Stimulated activated CD4-positive, alpha-beta T cell treated with anti-CD3 and anti-CD28 coated beads, Interleukin-15, amount 100 ng/mL, for 48 hours (primary cell): ENCODE measurements at places on chromosomes 5 and 9.

GRCh38 chr5:79774171-79774854 is 84.7 kb downstream of the CMYA5 start:
- no peak for DNase-seq

GRCh38 chr5:54001976-54002775 is 308.2 kb downstream of the ARL15 start:
- DNase-seq: no peak

GRCh38 chr5:101977729-101978345 is 318.2 kb downstream of the SLCO4C1 start:
- no peak for DNase-seq

DNA sequence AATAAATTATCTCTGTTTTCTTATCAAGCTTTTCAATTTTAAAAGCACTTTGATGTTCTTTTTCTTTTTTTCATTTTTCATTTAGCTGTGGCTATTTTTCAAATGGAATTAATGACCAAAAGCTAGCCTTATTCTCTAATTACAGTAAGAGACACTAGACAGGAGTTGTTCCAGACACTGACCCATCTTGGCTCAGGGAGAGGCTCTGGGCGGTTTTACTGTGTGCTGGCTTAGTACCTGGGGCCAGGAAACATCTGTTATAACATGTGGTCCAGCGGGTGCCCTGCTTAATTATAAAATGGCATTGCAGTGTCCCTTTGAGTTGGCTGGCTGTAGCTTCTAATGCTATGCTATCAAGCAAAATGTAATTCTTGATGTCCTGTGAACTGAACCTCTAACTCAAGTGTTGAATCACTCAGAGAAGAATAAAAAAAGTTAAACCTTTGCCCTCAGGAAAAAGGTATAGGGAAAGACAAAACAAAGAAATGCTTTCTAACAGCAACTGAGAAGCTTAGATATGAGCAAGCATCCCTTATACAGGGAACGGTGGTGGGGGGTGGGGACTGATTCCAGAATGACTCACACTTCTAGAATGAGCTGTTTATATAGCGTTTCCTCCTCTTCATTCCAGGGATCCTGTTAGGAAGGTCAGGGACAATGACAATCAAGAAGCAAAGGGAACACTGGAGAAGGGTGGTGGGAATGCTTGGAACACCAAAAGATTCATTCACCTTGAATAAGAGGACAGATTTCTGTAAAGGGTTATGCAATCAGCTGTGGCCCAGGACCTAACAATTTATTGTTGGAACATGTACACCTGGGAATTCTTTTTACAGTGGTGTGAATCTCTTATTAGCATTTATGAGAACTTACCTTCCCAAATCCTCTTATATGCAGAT is 58.7 kb upstream of the NFIB start:
- no peak for DNase-seq

DNA sequence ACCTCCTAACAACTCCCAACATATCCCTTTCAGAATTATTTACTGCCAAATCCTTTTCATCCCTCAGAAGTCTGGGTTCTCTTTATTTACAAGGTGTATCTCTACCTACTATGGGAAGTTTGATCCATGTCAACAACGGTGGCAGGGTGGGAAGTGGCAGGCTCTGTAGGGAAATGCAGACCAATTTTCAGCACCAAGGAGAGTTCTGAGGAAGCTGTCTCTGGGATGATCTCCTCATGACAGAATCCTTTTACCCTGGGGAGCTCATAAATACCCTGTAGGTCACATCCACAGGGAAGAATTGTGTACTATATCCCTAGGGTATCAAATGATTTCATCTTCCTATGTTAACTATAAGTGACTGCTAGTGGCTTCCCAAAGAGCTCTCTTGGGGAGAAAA is 107.8 kb upstream of the NEK6 start:
- no peak for DNase-seq

DNA sequence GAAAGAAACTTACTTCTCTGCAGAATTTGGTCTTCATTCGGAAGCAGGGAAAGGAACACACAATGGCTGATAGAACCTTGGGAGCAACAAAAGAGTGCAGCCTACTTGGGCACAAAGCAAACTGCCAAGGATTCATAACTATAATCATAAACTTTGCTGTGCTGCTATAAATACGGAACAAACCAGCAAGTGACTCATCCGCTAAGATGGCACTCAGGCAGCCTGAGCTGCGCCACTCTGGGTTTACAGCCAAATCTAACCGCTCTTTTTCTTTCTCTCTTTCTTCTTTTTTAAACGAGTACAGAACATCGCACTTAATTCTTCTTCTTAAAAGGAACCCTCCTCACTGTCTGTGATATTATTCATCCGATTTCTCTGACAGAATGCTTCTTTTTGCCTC is 81.1 kb downstream of the PTPN3 start:
- DNase-seq: no peak

DNA sequence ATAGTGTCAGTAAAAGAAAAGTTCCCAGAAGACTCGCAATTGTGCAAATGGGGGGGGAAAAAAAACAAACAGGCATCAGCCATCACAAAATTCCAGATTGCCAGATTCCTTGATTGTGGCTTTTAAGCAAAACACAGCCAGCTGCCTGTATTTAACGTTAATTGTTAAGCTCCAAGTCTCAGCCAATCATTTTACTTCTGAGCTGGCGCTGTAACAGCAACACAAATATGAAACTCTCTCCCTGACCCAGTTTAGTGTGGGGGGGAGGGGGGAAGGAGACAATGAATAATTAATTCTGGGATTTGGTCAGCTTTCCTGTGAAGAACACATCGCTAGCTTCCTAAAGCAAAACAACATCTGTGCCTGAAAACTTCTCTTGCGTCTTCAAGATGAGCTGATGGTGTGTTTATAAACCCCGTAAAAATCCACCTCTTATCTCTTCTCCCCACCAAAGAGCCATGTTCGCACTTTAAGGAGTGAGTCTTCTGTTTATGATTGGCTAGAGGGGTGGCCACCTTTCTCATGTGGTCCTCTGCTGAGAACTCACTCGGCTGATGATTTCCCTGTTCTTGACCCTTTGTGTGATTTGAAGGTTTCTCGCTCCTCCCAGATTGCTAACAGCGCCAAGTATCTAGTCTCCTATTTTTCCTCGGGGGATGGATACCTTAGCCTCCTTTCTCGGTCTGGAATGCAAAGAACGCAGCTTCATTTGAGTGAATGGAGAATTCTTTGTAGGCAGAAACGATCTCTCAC is 160.2 kb upstream of the DAPK1 start:
- DNase-seq: no peak
